ENCODE measurements at places on chromosomes 2 and 18.

- DNase-seq = no peak
Measured at GRCh38 chr2:56266761-56267414, 83.1 kb downstream of the CCDC85A start.

- no peak for DNase-seq
Measured at GRCh38 chr2:69385443-69386151, 1.4 kb downstream of the GFPT1 start.

DNA sequence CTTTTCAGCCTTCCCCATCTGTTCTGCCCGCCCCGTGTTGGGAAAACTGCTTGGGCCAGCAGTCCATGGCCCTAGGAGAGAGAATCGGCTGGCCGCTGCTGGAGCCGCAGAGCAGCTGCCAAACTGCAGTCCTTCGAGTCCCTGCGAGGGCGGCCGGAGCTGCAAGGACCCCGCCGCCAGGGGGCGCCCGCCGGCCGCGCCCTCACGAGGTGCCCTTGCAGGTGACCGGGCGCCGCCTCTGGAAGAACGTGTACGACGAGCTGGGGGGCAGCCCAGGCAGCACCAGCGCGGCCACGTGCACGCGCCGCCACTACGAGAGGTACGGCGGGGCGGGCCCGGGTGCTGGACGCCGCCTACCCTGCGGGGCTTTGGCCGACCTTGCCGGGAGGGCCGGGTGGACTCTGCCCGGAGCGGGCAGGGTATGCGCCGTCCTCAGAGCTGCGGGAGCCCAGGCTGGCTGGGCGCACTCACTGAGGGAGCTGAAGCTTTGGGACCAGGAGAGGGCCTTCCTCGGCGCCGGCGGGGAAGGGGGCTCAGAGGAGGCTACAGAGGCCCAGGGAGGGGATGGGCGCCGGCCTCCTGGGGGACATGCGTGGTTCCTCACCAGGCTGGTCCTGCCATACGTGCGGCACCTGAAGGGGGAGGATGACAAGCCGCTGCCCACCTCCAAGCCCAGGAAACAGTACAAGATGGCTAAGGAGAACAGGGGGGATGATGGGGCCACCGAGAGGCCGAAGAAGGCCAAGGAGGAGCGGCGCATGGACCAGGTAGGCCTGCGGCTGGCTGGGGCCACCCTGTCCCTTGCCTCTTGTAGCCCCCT, 13.6 kb downstream of the ARID5A start:
- DNase-seq = peak; percentile 54

- DNase-seq = no peak
Measured at GRCh38 chr2:200778038-200778437, 33.7 kb upstream of the BZW1 start.

DNA sequence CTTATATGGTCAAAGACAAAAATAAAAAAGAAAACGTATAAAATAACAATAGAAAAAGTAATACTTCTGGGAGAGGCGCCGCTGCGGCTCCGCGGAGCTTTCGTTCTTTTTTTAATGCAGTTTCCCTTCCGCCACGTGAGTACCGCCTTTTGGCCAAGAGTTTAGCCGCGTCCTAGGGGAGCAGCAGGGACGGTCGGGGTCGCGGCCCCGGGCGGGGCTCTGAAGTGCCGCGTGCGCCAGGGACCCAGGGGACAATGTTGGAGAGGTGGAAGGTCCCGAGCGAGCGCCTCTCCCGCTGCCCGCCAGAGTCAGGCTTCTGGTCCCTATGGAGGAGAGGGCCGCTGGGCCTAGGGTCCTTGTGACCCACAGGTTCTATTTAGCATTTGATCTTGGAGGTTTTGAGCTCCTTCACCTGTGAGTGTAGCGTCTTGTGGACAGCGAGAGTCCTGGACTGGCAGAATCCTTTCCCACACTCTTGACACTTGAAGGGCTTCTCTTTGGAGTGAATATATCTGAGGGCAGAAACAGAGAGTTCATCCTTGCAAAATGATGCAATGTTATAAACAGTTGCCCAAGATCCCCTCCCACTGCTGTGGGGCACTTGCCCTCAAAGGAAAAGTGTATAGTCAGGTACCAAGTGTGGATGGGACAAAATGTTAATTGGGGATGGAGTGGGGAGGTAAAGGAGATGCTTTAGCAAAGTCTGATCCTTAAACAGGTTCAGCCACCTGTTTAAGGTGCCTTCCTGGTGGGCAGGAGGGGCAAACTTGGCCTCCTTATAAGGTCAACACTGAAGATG, 6.3 kb downstream of the OSR1 start:
- DNase-seq = no peak

DNA sequence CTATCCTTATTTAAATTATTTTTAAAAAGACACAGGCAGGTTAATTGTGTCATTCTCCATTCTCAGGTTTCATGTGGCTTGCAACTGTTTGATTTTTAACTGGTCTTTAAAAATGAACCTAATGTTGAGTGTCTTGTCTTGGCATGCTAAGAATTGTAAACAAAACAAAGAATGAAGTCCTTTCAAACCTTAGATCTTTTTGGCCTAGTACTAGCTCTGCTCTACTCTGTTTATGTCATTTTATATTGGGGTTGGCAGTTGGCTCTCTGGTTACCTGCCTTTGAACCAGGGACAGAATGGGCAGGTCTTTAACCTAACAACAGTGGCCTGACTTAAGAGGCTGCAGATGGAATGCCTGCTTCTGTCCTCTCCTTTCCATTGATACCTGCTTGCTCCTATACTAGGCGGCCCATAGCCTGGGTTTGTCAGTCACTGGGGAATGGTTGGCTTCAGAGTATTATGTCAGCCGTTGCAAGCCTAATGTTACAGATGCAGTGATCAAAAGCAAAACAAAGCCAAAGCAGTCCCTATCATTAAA, 85.5 kb downstream of the MTA3 start:
- DNase-seq = no peak

GRCh38 chr2:231597014-231597611, 4.4 kb downstream of the TEX44 start:
- no peak for DNase-seq

DNA sequence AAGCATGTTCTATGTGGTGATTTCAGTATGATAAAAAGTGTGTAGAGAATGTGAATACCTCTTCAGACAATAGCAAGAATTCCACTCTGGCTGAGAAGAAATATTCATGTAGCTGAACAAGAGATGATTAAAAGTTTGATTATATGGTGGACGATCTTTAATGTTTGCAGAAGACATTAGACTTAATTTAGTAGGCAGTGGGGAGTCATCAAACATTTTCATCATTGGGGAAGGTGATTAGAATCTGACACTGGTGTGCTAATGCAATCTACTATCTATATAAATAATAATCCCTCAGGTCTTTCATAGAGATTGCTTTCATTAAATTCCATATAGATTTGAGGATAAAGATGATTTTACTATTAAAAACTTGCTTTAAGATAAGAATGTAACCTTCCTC, 761.0 kb downstream of the SOCS6 start:
- no peak for DNase-seq

DNA sequence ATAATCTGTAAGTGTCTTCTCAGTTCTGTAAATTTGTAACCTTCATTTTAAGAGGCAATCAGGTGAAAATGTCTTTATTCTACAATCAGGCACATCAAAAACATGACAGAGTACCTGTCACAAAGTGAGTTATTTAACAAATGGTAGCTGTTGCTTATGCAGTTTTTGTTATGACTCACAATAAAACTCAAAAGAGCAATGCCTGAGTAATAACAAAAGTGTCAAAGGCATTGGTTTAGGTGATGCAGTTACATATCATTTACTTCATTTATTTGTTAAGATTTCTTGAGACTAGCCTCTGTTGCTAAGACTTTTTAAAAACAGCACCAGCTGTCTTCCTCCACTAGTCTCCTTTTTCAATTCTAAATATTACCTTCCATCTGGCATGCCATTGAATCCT, 177.8 kb downstream of the KIAA1328 start:
- no peak for DNase-seq

GRCh38 chr2:98121149-98121548, 34.2 kb downstream of the VWA3B start:
- DNase-seq = no peak

DNA sequence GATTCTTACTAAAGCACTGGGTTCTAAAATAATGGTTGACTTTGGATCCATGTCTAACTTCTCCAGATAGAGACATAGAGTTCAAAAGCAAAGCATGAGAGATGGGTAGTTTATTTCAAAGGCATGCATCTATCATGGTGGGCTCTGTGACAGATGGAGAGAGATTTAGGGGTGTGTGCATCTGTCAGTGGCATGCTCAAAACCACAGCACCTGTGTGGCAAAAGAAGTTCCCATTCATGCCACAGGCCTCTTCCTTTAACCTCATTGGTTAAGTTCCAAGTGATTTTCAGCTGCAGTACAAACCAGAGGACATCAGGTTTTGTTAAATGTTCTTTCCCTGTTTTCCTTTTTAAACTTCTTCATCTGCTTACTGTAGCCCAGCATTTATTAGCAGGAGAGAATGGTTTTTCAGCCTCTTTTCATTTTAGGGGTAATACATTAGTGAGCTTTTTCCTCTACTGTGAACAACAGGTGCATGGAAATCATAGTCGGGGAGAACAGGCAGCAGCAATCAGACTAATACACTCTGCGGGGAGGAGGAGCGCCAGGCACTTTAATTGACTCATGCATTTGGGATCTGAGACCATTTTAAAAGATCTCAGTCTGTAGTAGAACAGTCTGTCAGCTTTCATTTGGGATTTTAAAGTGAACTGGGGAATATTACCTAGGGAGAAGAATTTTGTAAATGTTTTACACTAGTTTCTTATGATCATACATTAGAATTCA, 52.4 kb upstream of the UPP2 start:
- no peak for DNase-seq

GRCh38 chr2:149561309-149561926, 26.2 kb downstream of the MMADHC start:
- DNase-seq = no peak

DNA sequence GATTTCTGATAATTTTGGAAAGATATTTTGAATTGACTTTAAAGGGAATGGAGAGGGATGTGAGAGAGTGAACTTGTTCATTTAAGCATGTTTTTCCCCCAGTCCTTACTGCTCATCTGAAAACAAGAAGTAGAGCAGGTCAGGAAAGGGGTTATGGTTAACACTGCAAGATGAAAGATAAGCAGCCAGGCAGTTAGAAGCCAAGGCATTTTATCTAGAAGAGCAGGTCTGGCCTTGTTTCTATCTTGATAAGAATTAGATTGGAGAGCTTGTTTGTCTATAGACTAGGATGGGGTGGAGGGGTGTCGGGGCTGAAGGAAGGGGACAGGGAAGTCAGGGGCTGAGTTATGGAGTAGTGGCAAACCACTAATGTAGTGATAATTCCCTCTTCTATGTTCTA, 171.6 kb downstream of the IKZF2 start:
- no peak for DNase-seq

GRCh38 chr18:59665057-59666006, 31.9 kb downstream of the CCBE1 start:
- DNase-seq = no peak

DNA sequence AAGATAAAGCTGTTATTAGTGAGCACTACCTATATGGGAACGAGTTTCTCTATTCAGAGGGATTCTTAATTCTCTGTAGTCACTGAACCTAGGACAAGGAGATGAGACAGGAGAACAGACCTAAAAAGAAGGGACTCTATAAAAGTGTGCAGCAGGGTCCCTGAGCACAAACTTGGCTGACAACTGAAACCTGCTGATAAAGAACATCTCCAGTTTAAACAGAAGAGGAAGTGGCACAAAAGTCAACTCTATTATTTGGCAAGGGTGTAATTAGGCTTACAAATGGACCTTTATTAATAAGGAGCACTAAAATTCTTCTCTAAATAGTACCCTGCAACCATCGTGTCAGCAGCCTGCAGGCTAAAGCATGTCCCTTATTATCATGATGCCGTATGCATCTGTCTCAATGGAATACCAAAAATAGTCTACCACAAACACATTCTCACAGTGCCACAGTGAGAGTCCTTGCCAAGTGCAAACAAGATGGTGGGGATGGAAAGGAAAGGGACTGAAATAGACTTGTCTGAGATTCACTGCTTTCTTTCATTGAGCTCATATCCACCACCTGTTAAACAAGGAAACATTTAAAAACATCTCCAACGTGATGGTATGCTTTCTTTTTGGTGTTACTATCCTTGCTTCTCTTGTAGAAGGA, 260.2 kb downstream of the INSIG2 start:
- DNase-seq = no peak

DNA sequence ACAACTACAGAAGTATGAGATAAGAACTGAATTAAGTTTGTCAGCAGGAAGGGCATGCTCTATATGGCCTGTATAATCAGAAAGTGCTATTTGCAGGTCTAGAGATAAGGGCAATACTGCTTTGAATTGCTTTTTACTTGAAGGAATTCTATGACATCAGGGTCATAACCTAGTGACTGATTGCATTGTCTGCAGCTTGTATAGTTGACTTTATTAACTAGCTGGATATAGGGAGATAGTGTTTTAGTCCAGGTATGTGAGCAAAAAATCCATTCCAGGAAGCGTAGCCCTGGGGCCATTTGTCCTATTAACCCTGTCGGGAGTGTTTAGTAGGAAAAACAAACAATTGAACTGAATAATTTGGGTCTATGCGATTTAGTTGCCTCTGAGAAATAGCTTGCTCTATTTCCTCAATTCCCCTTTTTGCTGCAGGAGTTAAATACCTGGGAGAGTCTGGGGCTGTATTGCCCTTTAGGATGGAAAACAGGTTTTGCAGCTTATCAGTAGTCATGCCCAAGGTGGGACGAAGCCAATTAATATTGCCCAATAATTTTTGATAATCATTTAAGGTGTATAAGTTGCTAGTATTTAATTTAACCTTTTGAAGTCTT, 30.0 kb downstream of the HTR2B start:
- DNase-seq = no peak

GRCh38 chr2:207073801-207074678, 91.7 kb downstream of the KLF7 start:
- peak; percentile 26 for DNase-seq

- no peak for DNase-seq
Measured at GRCh38 chr18:58046794-58047555, 2.9 kb downstream of the NEDD4L start.

DNA sequence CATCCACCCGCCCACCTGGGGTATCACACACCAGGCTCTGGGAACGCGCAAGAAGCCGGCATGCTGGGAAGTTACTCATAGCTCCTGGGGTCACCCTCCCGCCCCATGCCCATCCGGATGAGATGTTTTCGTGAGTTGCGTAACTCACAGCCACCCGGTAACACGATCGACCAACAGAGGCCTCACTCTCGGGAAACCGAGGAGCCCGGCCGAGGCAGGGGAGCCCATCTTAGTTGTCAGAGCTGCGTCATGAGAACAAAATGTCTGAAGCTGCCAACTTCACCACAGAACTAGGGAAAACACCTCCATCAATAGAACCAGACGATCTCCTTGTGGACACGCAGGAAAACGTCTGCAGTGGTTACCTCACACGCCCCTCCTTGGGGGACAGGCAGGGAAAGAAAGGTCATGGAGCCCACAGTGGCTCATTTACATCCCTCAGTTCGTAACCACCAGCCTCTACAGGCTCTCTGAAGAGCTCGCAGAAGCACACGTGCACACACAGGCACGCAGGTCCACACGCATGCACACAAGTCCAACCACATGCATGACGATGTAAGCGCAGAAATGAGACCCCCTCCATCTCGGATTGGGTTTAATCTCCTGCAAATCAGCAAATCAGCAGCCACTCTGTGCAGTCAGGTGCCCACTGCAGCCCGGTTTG, 26.2 kb downstream of the ADI1 start:
- DNase-seq = no peak

GRCh38 chr2:117523267-117523666, 291.2 kb upstream of the DDX18 start:
- no peak for DNase-seq

Data from activated naive CD4-positive, alpha-beta T cell treated with anti-CD3 and anti-CD28 coated beads, Interleukin-2, amount 50 U/mL, for 72 hours (primary cell).